ENCODE measurements at places on chromosomes 16 and 17.

GRCh38 chr17:34219405-34219804 is 35.7 kb upstream of the CCL2 start:
- no peak for DNase-seq

DNA sequence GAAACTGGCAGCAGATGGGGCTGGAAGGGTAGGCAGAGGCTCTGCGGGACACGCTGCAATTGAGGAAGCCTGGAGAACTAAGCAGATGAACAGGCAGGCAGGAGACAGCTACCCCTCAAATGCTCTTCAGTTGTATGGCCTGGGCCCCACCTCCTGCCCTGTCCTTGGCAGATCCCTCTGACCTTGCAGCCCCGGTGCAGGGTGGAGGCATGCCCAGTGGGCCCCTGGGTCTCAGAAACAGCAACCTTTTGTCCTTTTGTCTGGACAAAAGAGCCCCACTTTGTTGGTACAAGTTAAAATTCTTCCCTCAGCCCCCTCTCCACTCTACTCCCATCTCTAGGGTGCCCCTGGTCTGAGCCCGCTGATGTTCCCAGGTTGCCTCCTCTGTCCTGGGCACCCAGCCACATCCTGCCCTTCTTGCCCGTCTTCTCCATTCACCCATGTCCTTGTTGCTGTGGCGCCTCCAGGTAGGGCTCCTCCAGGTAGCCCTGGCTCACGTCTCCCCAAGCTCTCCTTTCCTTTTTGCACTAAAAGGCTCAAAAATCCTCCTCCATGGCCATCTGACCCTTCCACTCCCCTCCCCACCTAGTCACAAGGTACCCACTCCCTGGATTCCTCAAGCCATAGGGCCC is 136.8 kb downstream of the CLEC16A start:
- no peak for DNase-seq

DNA sequence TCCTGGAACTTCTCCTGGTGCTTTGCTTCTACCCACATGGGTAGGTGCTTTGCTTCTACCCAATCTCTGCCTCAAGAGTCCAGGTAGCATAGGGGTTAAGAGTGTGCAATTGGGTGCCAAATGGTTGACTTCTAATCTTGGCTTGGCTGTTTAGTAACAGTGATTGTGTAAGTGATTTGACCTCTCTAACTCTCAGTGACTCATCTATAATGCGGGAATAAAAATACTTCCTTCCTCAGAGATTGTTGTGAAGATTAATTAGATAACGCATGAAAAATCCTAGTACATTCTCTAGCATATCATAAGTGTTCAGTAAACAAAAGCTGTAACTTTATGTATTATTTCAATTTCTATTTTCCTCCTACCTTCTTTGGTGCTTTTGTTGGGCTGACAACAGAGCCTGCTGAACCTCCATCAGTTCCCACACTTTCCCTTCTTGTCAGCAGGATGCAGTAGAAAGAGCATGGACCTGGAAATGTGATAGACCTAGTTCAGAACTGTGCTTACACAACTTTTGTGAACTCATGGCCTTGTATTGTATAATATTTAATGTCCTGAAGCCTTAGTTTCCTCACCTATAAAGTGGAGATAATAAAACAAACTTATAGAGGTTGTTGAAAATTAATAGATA is 72.9 kb upstream of the SMIM36 start:
- DNase-seq: no peak

DNA sequence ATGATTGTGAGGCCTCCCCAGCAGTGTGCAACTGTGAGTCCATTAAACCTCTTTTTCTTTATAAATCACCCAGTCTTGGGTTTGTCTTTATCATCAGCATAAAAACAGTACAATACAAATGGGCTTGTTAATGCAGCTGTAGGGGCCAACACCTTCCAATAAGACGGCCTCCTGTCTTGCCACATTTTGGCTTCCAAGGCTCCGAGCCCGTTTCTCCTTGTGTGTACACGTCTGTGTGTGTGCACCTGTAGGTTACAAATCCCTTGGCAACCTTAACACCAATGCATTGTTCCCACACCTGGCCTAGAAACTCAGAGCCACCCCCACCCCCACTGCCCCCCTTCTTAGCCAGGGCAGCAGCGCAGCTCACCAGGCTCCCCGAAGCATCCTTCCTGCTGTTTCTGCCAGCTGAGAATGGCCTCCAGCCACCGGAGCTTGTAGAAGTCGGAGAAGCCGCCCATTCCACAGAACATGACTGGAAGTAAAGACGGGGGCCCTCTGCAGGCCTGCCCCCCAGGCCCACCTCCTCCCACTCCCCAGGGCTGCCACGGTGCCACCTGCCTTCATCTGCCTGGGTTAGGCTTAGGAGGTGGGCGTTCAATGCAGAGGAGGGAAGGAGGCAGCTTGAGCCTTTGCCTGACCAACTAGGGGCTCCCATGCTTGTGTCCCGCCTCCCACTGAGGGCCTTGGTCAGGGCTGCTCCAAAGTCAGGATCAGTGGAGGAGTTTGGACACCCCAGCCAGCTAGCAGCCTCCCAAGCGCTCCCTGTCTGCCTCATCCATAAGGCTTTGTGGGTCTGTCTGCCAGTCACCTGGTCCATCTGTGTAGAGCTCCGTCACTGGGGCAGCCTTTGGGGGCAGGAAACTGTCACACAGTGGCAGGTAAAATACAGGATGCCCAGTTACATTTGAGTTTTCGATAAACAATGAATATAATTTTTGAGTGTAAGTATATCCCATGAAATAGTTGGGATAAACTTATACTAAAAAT is 10.6 kb downstream of the C16orf89 start:
- DNase-seq: no peak

DNA sequence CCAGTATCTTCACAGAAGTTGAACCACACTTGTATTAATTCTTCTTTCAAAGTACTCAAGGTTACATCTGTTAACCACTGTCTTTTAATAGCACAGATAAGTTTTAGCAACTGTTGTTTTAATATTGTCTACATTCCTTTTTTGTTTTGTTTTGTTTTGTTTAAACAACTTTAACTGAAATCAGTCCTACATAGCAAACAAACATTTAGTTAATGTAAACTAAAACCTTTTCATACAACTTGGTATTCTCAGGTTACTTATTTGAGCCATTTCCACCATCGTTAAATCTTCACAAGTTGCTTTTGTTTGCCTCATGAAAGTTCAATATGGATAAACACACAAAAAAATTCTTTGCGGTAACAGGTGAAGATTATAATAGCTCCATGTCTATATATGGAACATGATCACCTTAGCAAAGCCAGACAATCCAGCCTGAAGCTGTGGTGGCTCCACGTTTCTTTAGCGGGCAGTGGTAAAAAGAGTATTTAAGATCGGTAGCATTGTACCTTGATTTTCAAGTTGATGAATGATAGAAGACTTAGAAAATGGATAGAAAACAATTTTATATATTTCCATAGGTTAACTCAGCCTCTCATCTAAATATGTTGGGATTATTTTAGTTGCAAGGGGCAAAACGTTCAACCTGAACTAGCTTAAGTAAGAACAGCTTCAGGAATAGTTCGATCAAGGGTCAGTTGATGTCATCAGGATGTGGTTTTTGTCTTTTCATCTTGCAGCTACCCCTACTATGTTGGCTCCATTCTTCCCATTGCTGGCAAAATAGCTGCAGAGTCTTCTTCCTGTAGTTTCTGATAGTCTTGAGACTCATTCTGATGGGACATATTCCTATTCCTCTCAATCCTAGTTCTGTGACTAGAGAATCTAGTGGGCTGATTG is 182.8 kb downstream of the FTO start:
- DNase-seq: no peak
